ENCODE measurements at places on chromosomes 1 and 21.

DNA sequence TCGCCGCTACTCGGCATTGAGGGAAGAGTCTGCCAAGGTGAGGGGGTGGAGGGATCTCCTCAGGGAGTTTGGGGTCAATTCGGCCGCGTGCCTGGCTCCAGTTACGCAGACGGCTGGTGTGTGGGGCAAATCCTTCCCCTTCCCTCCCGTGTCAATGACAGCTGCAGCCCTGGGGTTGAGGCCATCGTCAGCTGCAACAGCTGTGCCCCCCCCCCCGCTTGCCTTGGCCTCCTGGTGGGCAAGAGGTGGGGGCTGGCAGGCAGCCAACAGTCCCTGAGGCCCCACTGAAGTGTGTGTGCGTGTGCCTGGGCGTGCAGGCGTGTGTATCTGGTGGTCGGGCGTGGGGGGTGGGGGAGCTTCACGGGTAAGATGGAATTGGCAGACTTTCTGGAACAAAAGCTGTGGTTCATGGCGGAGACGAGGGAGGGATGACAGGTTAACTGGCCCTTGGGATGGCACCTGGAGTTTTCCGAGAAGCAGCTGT is 25.6 kb downstream of the PPFIA4 start:
- no peak for DNase-seq

DNA sequence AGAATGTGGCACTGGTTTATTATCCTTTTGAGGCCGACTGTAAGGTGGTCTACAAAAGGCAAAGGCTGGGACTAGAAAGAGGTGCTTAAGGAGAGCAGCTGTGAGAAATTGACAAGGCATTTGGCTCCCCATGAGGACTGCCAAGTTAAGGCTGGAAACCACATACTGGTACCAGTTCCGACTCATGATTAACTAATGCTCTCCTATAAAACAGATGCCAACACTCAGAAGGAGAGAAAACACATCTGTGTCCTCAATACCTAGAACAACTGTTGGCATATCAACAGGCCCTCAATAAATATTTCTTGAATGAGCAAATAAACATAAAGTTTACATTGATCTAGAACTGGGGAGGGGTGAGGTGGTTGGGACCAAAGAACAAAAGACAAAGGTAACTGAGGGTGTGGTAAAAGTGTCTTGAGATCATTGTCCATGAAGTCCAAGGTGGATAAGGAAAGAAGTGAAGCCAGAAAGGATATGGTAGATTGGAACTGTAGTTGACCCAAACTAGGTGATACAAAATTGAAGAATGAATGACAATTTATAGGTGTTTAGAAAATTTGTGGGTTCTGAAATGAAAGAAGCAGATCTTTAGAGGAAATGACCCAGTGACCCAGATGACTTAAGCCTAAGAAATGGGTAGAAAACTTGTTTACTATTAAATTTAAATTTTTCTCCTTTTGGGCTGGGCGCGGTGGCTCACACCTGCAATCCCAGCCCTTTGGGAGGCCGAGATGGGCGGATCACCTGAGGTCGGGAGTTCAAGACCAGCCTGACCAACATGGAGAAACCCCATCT is 16.9 kb upstream of the MCL1 start:
- DNase-seq, result no peak

DNA sequence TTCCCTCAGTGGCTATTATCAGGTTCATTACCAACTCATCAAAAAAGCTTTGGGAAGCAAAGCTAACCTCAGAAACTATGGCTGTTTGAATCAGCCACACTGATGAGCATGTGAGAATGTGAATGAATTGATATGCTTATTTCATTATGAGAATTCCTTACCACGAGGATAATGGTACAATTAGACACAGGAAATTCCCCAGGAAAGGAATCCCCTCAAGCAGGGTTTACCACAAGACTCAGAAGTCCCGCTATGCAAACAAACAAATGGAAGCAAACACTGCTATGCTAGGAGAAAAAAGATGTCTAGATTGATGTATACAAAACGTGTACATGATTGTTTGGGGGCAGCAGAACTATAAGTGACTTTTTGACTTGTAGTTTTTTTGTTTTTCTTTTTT is 205.0 kb downstream of the HMCN1 start:
- DNase-seq, result peak; percentile 79

GRCh38 chr1:247475793-247476192 is 17.9 kb upstream of the OR2B11 start:
- DNase-seq, result no peak

GRCh38 chr1:25861316-25862286 is 2.3 kb upstream of the AUNIP start:
- DNase-seq, result no peak

DNA sequence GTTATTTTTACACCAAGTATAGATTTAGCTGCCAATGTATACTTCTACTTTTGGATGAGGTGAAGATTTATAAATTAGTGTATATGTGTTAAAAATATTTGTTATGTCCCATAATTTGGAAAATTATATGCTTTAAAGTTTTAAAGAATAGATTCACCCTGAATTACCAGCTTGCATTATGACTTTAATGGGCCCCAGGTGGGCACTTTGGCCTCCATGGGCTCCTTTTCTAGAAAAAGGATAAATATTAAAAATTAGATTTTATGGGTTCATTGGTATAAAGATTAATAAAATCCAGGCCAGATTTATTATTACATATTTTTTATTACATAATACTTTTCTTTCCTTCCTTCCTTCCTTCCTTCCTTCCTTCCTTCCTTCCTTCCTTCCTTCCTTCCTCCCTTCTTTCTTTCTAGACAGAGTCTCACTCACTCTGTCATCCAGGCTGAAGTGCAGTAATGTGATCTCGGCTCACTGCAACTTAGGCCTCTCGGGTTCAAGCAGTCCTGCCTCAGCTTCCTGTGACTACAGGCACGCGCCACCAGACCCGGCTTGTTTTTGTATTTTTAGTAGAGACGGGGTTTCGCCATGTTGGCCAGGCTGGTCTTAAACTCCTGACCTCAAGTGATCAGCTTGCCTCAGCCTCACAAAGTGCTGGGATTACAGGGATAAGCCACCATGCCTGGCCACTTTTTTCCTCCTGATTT is 21.9 kb downstream of the KMO start:
- DNase-seq, result no peak

DNA sequence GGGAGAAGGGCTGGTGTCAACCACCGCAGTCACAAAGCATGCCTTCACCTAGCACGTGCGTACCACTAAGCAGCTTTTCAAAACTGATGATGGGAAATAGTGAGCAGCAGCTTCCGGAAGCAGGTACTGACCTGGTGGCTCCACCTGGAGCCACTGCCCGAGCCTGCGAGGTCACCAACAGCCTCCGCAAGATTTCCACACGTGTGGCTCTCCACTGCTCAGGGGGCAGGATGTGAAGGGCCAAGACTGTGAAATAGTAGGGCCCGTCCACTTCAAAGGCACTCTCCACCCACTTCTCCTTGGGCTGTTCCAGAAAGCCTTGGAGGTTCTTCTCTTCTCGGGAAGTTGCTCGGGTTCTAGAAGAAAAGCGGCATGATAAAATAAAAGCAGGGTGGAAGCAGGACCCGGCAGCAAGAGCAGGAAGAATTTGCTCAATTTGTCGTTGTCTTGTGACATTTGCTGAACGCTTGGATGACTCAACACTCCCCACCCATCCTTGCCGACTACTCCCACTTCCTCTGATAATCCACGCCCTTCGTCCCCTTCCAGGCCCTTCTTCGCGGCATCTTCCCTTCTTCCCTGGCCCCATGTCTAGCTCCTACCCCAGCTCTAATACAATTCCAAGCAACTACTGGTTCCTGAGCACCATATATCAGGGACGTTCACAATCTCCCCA is 124.9 kb upstream of the IFFO2 start:
- DNase-seq, result peak; percentile 34

DNA sequence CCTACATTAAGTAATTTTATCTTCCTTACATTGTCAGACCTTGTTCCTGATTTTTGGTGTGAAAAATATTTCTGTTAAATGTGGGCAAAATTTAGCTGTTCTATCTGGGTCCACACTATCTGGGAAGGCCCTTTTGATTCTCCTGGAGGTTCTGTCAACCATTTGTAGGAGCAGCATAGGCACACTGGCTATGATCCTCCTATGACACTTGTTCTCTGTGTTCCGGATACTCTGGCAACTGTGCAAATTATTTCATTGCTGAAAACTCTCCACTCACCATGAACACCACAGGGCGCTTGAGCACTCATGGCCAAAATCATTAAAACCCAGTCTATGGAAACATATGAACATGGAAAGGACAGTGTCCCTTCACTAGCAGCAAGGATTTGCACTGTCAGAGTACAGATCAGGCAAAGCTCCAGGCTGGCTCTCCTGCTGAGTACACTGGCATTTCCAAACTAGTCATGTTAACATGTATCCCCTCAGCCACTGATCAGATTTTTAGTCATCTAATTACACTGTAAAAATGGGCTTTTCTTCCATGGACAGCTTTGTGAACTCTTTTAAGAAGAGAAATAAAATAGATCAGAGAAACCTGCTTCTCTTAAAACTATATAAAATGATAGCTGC is 43.9 kb upstream of the SGIP1 start:
- DNase-seq, result no peak

Measured in fibroblast of skin of right quadriceps (primary cell).